ENCODE measurements at places on chromosomes 11 and 22.
A peak's percentile ranks its signal among the peaks of the same experiment; 100 is the strongest.

DNA sequence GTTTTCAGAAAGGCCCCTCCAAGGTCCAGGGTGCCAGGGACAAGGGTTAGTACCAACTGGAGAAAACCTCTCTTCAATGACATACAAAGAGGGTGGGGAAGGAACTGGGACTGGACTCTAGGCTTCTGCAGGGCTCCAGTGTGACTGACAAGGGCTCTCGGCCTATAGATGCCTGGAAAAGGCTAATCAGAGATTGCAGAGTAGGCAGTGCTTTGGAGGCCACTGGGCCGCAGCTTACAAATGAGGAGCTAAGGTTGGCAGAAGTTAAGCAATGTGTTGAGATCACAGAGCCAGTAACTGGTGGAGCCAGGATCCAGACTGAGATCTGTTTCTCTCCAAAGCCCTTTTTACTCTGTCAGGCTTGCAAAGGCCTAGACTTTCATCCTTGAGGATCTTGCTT lies 7.4 kb upstream of the DGKZ start:
- DNase-seq: no peak

DNA sequence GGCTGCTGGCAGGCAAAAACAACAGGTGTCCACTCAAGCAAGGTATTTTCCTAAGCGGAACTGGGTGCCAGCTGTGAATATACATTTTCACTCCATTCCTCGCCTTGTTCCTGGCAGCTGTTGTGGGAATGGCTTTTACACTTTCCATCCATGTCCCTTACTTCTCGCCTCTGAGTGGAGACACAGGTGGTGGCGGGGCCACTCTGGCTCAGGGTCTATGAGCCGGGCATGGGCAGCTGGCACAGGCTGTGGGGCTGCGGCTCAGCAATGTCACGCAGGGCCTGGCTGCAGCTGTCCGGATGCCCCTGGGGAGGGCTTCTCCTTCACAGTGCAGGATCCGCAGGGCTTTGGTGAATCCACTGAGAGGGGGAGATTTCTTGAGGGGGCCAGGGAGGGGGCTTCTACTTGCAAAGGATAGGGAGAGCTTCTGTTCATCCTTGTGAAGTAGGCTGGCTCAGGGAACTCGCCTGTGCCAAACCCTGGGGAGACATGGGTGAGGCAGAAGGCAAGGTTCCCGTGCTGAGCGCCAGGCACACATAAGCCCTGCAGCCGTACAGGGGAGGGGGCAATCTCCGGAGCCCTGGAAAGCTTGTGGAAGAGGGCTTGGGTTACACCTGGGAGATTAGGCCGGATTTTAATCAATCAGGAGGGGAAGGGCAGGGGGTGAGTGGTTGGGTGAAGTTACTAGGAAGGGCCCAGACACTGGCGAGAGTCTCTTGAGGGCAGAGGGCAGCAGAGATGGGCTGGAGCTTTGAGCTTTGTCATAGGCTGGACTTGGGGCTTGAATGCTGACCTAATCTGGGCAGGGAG lies 45.7 kb downstream of the KCNQ1OT1 start:
- no peak for DNase-seq

DNA sequence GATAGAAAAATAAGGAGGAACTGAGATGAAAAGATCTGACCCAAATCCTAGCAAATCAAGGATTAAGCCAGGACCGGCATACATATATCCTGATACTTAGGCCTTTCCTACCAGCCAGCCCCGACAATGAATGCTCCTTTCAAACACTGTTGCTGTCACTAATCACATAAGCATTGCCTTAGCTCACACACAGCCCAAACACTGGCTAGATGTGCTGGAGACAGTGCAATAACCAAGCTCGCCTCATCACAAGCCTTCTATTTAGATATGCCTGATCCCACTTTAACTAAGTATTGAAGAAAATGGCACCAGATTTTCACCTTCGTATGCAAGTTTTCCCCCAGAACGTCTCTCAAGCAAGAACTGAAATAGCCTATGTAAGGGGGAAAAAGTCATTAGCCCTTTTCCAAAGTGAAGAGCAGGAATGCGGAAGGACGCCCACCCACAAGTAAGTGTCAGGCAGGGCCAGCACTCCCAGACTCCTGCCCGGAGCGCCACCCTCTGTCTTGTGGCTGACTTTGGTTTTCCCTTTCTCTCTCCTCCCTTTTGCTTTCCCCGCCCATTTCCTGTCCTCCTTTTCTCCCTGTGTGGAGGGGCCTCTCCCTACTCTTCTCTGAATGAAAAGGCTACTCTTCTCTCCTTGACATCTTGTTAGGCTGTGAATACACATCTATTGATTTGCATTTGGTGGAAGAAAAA lies 8.9 kb upstream of the OPCML start:
- DNase-seq: no peak

DNA sequence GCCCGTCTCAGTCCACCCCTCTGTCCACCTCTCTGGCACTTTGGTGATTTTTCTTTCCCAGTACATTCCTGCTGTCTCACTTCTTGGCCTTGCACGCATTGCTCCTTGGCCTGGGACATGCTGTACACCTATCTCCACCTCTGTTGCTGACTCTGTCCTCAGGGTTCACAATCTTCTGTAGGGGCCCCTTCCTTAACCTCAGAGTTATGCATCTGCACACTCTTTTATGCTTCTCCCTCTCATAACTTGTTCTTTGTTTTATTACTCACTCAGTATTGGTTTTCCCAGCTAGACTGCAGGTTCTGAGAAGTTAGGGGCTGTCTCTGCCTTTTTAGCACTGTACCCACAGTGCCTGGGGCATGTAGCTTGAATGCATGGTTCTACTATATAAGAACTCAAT lies 139.1 kb upstream of the MTMR2 start:
- no peak for DNase-seq

- DNase-seq: no peak
Measured at GRCh38 chr22:27882507-27883290, 36.4 kb downstream of the PITPNB start.

- peak; percentile 9 for DNase-seq
Measured at GRCh38 chr11:25910086-25910485, 421.8 kb upstream of the ANO3 start.

DNA sequence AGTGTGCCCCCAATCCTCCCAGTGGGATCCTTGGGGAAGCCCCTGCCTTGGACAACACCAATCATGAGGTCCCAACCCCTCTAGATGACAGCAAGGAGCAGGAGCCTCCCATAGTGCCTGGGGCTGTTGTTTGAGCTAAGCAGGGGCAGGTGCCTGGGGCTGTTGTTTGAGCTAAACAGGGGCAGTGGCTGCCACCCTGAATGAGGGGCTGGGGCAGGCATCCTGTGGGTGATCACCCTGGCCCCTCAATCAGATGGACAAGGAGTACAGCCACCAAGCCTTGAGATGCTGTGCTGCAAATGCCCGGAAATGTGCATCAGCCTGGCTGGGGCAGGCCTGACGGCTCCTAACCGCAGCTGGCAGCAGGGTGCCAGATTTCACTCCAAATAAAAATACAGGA lies 66.7 kb downstream of the MYEOV start:
- no peak for DNase-seq

- DNase-seq: no peak
Measured at GRCh38 chr11:41400819-41401382, 58.6 kb downstream of the LRRC4C start.

- no peak for DNase-seq
Measured at GRCh38 chr22:27512283-27512761, 289.2 kb downstream of the MN1 start.

DNA sequence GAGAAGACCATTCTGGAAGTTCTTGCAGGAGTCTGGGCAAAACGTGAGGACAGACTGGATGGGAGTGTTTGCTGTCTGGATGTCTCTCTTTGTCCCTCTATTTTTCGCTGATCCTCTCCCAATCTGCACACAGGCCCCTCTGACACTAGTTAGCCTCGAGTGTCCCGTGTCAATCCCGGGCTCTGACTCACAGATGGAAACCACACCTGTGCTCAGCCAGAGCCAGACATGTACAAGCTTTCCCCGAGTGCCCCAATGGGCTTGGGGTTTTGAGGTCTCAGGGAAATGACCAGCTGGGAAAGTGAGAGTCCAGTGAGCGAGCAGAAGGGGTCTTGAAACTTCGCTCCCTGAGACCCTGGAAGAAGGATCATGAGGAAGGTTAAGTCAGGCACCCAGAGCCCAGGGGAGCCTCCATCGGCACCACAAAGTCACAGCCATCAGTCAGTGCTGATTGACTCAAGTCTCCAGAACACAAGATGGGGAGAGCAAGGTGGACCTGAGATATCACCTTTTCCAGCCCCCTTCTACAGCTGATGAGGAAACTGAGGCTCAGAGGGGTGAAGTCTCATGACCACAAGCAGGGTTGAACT lies 13.9 kb downstream of the APOL2 start:
- DNase-seq: no peak

DNA sequence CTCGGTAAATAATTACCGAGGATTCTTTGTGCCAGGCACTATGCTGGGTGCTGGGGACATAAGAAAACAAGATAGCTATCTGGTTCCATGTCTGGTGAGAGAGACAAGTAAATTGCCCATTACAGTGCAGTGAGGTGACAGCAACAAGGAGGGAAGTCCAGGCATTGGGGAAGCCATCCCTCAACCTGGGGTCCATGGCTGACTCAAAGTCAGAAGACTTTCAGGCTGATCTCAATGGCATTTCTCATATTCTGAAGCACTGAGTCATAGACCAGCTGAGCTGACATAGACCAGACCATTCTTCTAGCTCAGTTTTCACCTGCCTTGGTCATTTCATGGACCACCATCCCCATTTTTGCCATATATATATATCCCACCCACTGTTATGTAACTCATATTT lies 158.8 kb downstream of the TTC17 start:
- peak; percentile 20 for DNase-seq

DNA sequence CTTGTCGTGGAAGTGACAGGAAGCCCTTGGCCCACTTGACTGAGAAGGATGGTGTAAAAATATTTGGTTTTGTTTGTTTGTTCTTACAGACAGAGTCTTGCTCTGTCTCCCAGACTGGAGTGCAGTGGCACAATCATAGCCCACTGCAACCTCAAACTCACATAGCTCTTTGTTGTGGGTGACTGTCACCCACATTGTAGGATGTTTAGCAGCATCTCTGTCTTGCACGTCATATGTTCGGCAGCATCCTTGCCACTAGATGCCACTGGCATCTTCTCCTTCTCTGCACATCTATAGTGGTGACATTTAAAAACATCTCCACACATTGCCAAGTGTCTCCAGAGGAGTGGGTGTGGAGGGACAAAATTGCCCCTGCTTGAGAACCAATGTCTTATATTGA lies 56.8 kb downstream of the PRR5L start:
- no peak for DNase-seq

- no peak for DNase-seq
Measured at GRCh38 chr11:20088397-20089225, 71.7 kb downstream of the DBX1 start.

DNA sequence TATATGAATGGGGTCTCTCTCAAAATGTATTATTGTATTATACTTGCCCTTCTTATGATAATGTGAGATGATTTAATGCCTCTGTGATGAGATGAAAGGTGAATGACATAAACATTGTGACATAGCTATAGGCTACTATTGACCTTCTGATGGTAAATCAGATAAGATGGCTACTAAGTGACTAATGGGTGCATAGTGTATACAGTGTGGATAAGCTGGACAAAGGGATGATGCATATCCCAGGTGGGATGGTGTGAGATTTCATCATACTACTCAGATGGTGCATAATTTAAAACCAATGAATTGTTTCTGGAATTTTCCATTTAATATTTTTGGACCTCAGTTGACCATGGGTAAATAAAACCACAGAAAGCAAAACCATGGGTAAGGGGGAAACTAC lies 243.5 kb downstream of the SBF2 start:
- DNase-seq: no peak

DNA sequence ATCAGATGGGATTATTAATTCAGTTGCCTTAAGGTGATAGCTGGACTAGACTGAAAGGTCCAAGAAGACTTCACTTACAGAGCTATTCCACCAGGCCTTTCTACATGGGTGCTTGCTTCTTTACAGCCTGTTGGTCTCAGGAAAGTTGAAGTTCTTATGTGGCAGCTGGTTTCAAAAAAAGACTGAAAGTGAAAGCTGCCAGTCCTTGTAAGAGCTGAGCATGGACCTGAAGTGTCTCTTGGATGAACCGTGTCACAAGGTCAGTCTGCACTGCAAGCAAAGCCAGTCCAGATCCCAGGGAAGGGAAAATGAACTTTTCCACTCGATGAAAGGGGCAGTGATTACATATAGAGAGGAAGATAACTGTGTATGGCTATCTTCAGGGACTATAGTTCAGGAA lies 201.5 kb upstream of the LUZP2 start:
- DNase-seq: no peak

DNA sequence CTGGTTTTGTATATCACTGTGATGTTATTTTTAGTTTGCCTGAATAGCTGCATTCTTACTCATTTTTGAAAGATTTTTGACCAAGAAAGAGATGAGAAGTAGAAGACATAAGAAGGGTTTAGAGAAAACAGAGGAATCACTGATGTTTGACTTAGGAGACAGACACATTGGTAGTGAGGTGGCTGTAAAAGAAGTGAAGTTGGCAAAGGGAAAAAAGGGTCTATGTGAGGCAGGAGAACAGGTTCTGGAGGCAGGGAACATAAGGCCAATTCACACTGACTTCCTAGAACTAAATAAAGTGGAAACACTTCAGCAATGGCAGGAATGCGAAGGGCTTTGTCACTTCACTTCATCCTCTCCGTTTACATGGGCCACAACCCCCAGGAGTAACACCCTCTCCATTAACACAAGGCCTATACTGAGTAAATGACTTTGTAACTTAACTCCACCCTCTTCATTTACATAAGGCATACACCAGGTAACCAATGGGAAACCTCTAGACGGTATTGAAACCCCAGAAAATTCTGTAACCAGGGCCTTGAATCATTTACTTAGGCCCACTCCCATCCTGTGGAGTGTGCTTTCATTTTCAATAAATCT lies 36.5 kb downstream of the CTSC start:
- DNase-seq: no peak
